Activated T-cell treated with anti-CD3 and anti-CD28 coated beads for 48 hours (primary cell): ENCODE measurements at places on chromosomes 4 and X.

DNA sequence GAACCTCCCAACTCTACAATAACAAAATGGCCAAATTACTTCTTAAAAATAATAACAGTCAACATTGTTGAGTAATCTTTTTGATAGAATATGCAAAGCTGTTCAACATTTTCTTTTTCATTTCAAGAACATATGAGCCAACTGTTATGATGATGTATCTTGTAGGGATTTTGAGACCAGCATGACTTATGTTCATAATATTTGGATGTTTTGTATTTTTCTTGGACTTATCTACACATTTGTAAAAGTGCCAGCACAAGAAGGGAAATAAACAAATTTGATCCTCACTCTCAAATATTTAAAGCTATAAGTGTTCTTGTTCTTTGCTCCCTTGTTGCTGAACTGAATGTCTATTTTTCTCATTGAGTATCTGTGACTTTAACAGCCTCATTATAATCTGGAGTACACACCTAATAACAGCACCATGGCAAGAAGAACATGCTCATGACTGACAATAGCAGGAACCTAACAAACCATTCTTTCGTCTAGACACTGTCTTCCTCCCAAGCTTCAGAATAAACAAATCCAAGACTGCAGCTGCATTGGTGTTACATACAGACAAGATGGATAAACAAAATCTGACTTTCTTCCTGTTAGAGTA, 1049.7 kb downstream of the FAT4 start:
- DNase-seq = no peak

DNA sequence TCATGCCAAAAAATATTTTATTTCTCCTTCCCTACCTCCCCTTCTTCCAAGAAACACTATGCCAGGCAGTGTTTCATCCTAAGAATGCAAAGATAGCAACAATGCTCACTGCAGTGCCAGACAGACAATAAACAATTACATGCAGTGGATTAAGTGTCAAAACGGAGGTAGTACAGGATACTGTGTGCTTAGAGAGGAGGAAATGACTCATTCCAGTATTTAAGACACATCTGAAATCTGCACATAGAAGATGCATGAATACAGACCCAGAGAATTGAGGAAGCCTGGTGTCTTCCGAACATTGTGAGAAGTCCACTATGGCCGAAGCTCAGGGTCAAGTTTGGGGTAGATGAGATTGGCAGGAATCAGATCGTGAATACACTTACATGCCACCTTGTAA, 326.4 kb downstream of the PPP3CA start:
- no peak for DNase-seq

- DNase-seq = no peak
These were observed 295.8 kb downstream of the MAGEB5 start for GRCh38 chrX:26511589-26512363.

DNA sequence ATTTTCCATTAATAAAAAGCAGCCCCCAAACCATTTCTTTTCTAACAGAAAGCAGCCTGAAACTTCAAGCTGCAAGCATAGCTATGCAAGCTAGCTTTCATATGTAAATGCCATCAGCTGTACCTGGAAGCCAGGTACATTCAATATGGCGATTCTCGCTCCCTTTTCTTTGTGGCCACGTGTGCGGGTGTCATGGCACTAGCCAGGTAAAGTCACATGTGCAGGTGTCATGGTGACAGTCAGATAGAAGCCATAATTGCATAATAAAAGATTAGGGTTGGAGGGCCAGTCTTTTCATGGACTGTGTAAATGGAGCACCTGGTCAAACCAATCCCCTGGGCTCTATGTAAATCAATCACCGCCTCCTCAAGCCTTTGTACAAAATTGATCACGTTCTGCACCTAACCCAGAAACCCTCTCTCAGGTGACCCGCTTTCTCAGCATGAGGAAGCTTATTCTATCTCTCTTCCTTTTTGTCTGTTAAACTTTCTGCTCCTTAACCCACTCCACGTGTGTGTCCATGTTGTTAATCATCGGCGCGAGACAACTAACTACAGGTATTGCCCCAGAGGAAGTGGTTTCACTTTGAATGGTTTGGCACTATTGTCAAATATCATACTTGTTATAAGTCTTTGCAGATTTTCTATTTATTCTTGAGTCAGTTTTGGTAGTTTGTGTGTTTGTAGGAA, 18.0 kb upstream of the RHOXF2 start:
- no peak for DNase-seq

DNA sequence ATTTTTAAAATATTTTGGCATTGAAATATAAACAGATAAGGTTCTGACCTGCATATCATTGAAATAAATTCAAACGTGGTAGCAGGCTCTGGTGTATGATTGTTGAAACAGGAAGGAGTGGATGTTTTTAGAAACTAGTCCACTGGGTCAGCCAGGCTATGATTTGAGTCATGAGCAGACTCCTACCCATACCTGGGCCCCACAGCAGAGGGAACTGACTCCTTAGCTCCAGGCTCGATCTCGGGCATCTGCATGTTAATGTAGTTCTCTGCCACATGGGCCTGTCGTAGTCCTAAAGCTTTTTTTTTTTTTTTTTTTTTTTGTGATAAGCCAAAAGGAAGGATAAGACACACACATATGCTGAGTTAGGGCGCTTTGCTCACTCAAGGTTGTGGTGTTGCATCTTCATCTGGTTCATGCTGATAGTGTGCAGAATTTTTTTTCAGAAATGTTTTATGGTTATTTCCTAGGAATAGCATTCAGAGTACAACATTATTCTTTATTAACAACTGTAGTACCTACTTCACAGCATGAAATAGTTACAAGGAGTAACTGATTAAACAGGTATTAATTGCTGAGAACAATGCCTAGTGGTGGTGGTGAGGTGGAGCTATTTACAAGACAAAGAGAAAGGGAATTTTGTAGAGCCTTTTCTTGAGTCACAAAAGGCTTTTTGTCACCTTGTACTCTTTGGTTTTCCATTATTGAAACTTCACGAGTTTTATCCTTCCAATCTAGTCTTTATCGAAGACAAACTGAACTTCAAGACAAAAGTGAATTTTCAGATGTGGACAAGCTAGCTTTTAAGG, 27.3 kb downstream of the OFD1 start:
- no peak for DNase-seq

GRCh38 chrX:10031746-10032145, 64.6 kb downstream of the CLDN34 start:
- DNase-seq = no peak

- no peak for DNase-seq
These were observed 441.1 kb downstream of the KCNIP4 start for GRCh38 chr4:21507439-21507838.

GRCh38 chrX:149531599-149531998, 9.2 kb upstream of the EOLA1 start:
- no peak for DNase-seq

- DNase-seq = no peak
These were observed 178.6 kb upstream of the MAMLD1 start for GRCh38 chrX:150184491-150184890.

- no peak for DNase-seq
These were observed 108.0 kb upstream of the LEF1 start for GRCh38 chr4:108276690-108277089.

GRCh38 chr4:157291071-157291470, 70.5 kb downstream of the GRIA2 start:
- no peak for DNase-seq

- no peak for DNase-seq
These were observed 119.2 kb downstream of the DDX53 start for GRCh38 chrX:23118890-23119527.
